CD4-positive, alpha-beta memory T cell (primary cell): ENCODE measurements at places on chromosomes 12 and 14. TPM values are rescaled to one million over a fixed set of nuclear protein-coding genes. Genes with fewer than 3 reads are reported as not detected.

HOMEZ gene
- 21.7 TPM for total RNA-seq

NKX2-8 gene
- total RNA-seq = not detected

PARP2 gene
- 25.0 TPM for total RNA-seq

- H3K4me3 ChIP-seq = no peak overlapping the region
- no peaks in the 10 kb centered on the region for H3K36me3 ChIP-seq
- DNase-seq = no peak
- H3K27ac ChIP-seq = no peak overlapping the region
- H3K4me1 ChIP-seq = no peaks in the 10 kb centered on the region
These were observed 54.3 kb downstream of the BMP4 start for GRCh38 chr14:53902307-53902706.

GRCh38 chr12:51678086-51678724 is 87.2 kb downstream of the SCN8A start:
- H3K27ac ChIP-seq = no peak overlapping the region
- H3K4me3 ChIP-seq = no peak overlapping the region

DNA sequence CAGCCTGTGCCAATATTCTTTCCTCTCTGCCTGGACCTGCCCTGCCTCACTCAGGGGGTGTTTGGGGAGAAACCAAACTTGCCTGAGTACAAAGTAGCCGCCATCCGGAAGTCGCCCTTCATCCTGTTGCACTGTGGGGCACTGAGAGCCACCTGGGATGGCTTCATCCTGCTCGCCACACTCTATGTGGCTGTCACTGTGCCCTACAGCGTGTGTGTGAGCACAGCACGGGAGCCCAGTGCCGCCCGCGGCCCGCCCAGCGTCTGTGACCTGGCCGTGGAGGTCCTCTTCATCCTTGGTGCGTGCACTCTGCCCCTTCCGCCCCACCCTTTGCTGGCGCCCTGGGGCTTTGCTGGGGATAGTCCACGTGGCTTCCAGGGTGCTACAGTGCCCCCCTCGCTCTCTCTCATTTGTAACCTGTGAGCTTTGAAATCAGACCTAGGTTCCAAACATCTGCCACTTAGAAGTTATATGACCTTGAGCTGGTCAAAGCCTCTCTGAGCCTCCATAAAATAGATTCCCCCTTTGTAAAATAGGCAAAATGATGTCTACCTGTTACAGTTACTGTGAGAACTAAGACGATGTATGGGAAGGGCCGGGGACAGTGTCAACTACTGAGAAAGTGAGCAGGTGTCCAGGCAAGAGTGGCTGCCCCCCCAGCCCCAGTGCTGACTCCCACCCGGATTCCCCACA is 4.5 kb downstream of the KCNH3 start:
- no peaks in the 10 kb centered on the region for H3K36me3 ChIP-seq
- no peak for DNase-seq
- H3K27me3 ChIP-seq = peaks cover 10% of the 10 kb centered on the region
- H3K4me3 ChIP-seq = no peak overlapping the region
- no peak overlapping the region for H3K27ac ChIP-seq
- H3K4me1 ChIP-seq = peaks cover 12% of the 10 kb centered on the region

DNA sequence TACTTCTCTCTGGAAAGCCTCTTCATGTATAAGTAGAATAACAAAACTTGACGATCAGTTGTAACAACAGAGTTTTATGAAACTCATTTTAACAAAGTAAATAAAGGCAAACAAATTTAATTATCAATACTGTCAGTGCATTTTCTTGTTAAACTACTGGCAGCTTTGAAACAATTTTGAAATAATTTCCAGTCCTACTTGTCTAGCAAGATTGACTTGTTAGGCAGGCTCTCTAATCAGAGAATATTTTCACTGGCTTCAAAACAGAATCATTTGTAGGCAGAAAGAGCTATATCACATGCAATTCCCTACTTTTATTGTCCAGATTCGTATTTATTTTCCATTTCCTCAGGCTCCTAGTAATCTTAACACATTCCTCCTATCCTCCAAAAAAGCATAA is 45.9 kb upstream of the SLC6A13 start:
- peaks cover 82% of the 10 kb centered on the region for H3K36me3 ChIP-seq
- H3K4me1 ChIP-seq = peaks cover 12% of the 10 kb centered on the region
- DNase-seq = no peak
- no peak overlapping the region for H3K4me3 ChIP-seq
- H3K27me3 ChIP-seq = no peaks in the 10 kb centered on the region

DNA sequence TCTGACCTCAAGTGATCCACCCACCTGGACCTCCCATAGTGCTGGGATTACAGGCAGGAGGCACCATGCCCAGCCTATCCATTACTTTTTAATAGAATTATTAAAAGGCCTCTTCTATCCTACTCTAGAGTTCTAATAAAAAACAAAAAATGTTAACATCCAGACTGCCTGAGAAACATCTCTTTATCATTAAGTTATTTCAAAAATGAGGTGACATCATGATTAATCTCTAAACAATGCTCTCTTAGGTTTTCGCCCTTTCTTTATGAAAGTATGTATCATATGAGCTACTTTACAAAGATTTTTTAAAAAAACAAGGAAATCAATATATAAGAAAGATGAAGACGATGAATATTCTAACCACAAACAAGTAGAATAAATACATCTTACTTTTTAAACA is 52.6 kb downstream of the FGD6 start:
- no peaks in the 10 kb centered on the region for H3K27me3 ChIP-seq
- no peak overlapping the region for H3K4me3 ChIP-seq
- no peaks in the 10 kb centered on the region for H3K36me3 ChIP-seq
- H3K27ac ChIP-seq = no peak overlapping the region

DNA sequence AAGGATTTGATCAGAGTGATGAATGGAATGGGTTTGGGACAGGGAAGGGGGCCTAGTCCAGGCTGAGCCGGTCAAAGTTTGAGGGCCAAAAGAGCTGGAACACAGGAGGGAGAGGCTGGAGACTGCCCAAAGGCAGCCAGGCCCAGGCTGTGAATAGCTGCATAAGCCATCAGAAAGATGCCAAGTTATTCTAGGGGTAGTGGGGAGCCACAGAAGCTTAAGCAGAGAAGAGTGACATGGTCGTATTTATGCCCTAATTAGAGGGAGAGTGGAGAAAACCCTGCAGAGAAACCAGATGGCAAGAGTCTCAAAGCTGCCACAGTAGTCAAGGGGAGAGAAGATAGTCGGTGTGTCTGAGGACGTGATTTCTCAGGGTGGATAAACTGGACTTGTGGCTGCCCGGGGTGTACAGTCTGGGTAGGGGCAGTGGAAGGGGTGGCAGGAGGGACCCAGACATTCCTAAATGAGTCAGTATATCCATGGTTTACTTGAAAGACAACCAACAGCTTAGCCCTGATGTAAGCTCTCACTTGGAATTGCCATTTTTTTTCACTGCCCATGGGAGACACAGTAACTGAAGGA is 99.2 kb downstream of the PRICKLE1 start:
- no peaks in the 10 kb centered on the region for H3K27me3 ChIP-seq
- no peak overlapping the region for H3K4me3 ChIP-seq
- H3K36me3 ChIP-seq = no peaks in the 10 kb centered on the region
- DNase-seq = no peak
